ENCODE measurements at places on chromosomes 1 and 21.

DNA sequence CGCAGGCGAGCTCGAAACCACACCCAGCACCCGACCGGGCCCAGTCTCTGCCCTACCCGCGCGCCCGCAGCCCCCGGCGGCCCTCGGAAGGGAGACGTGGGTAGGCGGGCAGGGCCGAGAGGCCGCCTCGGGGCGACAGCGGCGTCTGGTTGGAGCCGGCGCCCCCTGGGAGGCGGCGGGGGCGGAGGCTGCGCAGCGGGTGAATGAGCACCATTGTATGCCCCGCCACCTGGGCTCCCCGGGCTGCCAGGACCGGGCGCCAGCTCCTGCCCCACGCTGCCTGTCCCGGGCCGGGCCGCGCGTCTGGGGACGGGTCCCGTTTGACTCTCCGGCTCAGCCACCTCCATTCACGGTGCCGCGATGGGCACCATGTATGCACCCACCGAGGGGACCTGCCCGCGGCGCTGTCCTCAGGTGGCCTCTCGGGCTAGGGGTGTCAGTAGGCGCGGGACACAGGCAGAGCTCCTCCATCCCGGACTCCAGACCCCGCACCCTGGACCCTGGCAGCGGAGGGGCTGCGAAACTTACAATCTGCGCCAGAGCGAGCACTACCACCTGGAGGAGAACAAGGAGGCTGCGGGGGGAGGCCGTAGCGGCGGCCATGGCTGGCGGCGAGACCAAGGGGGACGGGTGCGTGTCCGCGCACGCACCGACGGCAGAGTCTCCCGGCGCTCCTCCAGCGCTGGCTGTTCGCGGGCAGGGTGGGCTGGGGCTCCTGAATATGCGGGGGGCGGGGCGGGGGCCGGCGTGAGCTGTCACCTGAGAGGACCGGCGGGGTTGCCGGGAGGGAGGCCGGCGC is at the start of gene COL9A2:
Gene COL9A2, minus strand, starts transcription at position 692 of the 799 bp plus-strand sequence. Its CDS starts 89 bp downstream, at position 603.
- DNase-seq, result peak; percentile 84

DNA sequence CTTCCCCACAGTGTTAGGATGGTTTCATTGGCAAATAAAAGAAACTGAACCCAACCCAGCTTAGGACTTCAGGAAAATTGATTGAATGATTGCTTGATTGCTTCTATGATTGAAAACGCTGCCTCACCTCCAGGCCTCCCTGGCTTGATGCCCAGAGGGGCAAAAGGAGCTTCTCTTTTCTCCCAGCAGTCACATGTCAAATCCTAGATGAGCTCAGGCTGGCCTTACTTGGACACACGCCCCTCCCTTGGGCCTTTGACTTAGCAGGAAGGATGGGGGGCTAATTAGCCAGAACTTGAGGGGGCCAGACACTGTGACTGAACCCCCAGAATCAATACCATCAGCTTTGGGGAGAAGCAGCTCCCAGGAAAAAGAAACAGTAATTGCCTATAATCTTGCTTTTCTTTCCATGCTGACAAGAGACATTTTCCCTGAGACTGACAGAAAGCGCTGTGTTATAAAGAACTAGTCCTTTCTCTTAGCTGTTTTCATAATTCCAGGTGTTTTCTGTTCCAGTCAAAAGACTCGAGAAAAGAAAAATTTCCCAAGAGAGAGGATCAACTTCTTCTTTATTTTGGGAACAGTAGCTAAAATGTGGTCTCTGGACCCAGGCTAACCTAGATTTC is 50.8 kb upstream of the ATP5PO start:
- no peak for DNase-seq

- no peak for DNase-seq
These were observed 24.7 kb downstream of the CAPZB start for GRCh38 chr1:19460535-19461219.

GRCh38 chr1:64956733-64957441 is 9.5 kb downstream of the JAK1 start:
- no peak for DNase-seq

GRCh38 chr1:153430166-153430553 is 13.8 kb downstream of the S100A7A start:
- no peak for DNase-seq
